ENCODE measurements at places on chromosomes 11 and 22.

GRCh38 chr22:24727218-24727851 is 47.2 kb downstream of the PIWIL3 start:
- DNase-seq, result no peak

GRCh38 chr11:126646701-126647557 is 291.4 kb downstream of the ST3GAL4 start:
- no peak for DNase-seq

DNA sequence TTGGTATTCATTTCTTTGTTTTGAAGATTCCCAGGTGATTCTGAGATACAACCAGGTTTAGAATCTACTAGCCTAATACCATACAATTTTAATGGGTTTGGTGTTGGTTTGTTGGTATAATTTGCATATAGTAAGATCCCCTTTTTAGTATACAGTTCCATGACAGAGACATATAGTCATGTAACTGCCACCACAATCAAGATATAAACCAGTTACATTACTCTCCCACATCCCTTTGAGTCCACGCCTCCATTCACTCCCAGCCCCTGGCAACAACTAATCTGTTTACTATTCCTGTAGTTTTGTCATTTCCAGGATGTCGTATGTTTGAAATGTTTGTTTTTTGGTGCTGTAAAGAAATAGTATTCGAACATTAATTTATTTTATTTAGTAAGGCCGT is 4.3 kb downstream of the ASRGL1 start:
- DNase-seq, result no peak

DNA sequence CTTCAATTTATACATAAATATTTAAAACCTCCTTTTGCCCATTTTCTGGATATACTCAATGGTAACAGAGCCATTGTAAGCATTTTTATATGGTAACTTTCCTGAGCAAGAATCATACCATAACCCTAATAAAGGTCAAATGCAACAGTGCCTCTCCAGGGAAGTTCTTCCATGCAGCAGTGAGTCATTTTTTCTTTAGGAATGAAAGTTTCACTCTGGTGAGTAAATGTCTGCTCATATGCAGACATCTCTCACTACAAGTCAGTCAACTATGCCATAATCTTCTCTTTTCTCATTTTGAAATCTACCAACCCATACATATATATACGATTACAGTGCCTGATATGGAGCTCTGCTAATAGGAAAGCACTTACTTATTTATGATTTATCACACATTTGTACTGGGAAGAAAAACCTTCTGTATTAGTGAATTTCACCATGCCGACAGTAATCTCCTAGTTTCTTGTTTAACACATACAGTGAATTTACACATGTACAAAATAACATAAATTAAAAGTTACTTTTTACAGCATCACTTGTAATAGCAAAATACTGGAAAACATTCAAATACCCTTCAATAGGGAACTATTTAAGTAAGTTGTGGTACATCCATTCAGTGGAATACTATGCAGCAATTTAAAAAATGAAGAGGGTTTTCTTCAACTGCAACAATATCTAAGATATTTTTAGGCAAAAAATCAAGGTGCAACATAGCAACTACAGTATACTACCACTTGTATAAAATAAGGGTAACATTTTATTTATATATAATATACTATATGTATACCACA is 16.0 kb downstream of the STK33 start:
- no peak for DNase-seq

GRCh38 chr22:37762389-37762836 is 45.3 kb upstream of the GCAT start:
- DNase-seq, result no peak

DNA sequence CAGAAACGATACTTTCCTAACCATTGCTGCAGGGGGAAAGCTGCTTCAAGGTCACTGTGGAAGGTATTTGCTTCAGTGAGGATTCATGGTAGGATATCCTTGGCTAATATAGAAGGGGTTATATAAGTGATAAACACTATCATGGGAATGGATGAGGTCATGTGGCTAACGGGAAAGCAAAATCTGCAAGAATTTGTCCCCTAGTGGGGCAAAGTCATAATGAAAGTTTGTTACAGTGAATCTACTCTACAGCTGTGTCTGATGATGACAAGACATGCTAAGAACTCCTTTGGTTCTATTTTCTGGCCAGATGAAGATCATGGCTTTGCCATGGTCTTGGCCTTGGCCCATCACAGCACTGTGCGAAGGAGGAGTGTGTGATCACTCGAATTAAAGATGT is 13.8 kb downstream of the MMP20 start:
- no peak for DNase-seq

- no peak for DNase-seq
Observed at GRCh38 chr11:10225553-10225952, 68.5 kb downstream of the SBF2 start.
